CD4-positive, alpha-beta T cell (primary cell): ENCODE measurements at places on chromosomes 5 and 9. TPM values are rescaled to one million over a fixed set of nuclear protein-coding genes. Genes with fewer than 3 reads are reported as not detected.

MYOT gene
- not detected for total RNA-seq

NUTM2F gene
- total RNA-seq = not detected

DAB2IP gene
- total RNA-seq = not detected

AHRR gene
- 0.63 TPM for total RNA-seq

ZFP2 gene
- total RNA-seq = 0.49 TPM

GRCh38 chr9:124256517-124257069 lies 1.2 kb upstream of the NEK6 start:
- no peak for DNase-seq
